ENCODE measurements at places on chromosomes 11 and 22.

DNA sequence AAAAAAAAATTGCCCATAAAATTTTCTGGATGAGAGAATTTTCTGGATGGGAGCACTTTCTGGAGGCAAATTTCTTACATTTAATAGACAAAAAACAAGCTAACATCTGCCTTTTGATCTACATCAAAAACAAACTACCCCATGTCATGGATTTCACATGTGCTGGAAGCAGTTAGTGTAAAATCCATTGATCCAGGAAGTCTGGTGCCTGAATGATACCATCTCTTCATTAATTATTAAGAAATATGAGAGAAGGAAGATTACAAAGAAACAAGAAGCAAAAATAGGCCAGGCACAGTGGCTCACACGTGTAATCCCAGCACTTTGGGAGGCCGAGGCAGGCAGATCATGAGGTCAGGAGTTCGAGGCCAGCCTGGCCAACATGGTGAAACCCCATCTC lies 53.2 kb upstream of the FAM181B start:
- no peak for DNase-seq

DNA sequence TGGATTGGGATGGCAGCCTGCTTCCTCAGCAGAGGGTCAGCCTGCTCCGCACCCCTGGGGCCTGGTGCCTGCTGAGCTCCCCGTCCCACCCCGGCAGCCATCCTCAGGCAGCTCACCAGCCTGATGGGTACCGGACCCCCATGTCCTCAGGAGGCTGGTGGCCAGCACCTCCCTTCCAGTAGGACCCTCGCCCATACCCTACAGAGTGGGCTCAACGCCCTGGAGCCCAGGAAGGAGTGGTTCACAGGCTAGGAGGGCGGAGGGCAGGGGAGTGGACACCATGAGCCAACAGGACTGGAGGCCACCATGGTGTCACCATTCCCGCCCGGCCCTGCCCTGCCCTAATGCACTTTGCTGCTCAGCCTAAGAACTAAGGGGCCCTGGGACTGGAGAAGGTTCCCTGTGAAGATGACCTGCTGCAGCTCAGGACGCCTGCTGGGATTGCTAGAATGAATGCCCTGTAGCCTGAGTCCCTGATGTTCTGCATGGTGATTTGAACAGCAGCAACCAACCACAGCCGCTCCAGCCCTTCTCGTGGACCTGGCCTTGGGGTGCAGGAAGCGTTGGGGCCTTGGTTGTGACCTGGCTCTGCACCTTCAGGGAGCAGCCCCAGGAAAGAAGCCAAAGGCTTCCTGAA lies 1080.8 kb downstream of the BRD1 start:
- DNase-seq = no peak

DNA sequence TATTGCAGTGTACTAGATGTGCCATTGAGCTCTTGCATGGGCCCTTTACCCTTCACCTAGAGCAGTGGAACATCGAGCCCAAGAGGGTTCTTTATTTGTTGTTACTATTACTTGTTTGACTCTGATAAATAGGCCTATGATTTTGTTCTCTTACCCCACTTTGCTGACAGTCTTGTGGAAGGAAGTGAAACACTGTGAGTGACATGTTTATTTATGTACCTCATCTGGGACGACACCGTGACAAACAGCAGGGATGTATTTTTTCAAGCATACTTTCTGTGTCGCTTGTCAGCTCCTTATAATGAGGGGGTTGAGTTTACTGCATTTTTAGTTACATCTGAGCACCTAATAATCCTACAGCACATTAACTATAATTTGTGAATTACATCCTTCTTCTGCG lies 1010.3 kb upstream of the TENM4 start:
- DNase-seq = no peak

DNA sequence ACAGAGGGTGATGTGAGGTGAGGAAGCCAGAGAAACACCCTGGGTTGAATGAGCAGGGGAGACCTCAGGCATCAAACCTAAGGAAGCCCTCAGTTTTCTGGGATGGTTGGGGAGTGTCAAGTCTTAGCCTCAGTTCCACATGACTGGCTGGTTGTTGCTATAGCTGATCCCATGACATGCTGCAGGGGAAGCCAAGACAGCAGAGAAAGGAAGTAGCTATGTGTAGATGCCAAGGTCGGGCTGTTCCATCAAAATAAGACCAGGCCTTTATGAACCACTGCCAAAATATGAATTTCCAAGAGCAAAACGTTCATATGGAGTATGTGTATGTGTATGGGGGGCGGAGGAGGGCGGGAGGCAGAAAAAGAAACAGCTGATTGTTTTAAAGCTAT lies 11.6 kb downstream of the CD59 start:
- no peak for DNase-seq

DNA sequence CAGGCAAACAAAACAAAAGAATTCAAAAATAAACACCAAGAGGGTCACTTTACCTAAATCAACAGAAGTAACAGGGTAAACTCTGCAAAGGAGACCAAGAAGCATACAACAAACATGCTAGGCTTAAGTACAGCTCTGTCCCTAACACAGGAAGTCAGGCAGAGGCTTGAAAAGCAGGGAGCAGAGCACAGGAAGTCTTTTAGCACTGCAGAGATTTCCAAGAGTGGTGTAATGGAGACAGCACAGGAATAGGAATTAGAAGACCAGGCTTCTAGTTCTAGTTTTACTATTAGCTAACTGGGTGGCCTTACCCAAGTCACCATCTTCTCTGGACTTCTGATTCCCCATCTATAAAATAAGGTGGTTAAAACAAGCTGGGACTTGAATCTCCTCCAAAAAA lies 1.9 kb downstream of the RBFOX2 start:
- DNase-seq = no peak

GRCh38 chr11:83194281-83195142 lies 1.0 kb downstream of the ANKRD42 start:
- no peak for DNase-seq

GRCh38 chr22:39457198-39457555 lies 365 bp downstream of the MGAT3 start:
- no peak for DNase-seq

DNA sequence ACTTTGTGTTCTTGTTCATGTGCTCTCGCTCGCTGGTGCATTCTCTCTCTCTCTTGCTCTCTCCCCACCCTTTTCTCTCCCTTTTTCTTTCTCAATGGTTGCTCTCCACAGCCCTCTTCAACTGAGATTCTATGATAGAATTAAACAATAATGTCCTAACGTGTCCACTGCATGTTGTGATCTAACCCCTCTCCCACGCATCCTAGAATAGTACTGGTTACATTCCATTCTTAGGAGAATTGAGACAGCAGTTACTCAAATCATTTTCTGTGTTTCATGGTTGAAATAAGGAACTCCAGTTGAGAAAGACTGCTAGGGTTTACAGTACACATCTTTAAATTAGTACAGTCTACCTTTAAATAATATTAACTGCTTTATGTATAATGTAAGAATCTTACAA lies 318.1 kb upstream of the PITPNB start:
- DNase-seq = no peak

- DNase-seq = no peak
Observed at GRCh38 chr11:81036168-81036870, 1595.5 kb upstream of the TENM4 start.

DNA sequence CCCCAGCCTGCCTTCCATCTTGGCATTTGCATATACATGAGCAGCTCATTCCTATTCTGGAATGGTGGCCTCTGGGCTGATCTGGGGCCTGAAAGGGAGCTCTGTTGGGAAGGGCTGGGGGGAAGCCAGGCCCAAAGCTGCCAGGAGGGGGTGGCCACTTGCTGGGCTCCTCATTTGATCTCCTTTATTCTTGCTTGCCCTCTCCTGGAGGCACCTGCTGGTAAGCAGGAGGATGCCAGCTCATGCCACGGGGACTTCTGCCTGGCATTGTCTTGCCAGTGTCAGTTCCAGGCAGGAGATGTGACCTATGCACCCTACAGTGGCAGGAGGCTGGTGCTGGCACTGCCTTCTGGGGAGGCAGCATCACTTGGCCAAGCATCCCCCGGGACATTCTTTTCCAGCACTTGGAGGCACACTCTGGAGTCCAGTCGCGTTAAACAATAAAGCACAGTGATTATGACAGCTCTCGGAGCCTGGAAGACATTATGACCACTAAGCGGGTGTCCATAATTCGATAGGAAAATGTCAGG lies 128.3 kb downstream of the NTM start:
- DNase-seq = no peak

GRCh38 chr11:63839508-63840355 lies 822 bp downstream of the MARK2 start:
- no peak for DNase-seq

DNA sequence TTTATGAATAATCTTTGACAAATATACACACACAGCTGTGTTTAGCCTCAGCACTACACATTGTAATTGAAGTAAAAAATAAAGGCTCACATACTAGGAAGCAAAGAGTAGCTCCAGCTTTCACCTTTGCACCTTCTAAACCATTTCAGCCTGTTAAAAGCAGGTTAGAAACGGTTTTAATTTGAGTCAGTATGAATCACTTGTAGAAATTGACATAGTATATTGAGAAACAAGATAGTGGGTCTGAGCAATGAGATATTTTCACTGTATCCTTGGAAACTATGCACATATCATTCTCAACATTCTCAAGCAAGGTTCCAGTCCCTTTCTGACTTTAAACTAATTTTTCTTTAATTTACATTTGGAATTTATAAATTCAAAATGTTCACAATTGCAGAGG lies 380.3 kb downstream of the AASDHPPT start:
- DNase-seq = no peak

- peak; percentile 44 for DNase-seq
Observed at GRCh38 chr11:101862391-101863233, 52.2 kb upstream of the CEP126 start.

DNA sequence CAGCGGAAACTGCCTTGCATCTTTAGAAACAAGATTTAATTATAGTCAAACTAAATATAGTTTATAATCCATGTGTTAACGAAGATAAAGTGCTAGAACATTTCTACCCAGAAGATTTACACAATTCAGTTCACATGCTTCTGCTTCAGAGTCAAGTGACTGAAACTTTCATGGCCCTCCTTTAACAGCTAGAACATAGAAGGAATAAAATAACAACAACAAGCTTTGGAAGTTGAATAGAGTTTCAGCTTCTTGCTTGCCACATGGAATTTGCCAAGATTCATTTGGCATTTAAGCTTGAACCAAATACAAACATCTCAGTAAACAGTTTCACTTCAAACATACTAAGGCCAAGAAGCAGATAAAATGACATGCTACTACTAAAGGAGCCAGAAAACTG lies 676.3 kb upstream of the ANO3 start:
- no peak for DNase-seq

GRCh38 chr11:108838102-108838791 lies 173.4 kb downstream of the DDX10 start:
- no peak for DNase-seq

- DNase-seq = no peak
Observed at GRCh38 chr11:30481796-30482195, 104.4 kb downstream of the MPPED2 start.

DNA sequence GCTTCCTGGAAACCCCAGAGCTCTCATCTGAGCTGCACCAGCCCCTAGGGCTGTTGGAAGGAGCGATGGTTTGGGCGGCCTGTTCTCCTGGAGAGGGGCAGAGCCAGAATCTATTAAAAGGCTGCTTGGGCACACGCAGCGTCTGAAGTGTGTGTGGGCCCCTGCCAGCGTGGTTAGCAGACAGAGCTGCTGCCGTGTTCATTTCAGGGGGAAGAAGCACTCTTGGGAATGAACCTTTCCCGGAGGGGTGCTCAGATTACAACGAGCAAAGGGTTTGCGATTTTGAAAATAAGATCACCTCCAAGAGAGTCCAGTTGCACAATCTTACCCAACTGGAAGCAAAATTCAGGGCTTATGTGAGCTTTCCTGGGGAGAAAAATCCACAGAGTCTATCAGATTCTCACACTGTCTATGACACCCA lies 12.9 kb downstream of the ANO1 start:
- no peak for DNase-seq

DNA sequence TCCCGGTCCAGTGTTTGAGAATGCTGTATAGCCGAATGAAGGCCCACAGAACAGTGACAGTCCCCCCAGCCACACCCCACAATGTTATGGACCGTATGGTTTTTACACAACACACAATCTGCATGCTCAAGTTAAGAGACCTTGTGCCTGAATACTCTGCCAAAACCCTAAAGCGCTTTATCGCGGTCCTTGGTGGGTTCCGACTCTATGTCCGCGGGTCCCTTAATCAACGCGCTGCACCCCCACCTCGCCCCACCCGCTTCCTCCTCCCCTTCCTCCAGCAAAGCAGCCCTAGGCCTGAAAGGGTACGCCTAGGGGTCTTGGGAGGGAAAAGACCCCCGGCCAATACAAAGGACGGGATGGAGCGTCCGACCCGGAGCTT lies 442 bp downstream of the COPB1 start:
- DNase-seq = no peak

DNA sequence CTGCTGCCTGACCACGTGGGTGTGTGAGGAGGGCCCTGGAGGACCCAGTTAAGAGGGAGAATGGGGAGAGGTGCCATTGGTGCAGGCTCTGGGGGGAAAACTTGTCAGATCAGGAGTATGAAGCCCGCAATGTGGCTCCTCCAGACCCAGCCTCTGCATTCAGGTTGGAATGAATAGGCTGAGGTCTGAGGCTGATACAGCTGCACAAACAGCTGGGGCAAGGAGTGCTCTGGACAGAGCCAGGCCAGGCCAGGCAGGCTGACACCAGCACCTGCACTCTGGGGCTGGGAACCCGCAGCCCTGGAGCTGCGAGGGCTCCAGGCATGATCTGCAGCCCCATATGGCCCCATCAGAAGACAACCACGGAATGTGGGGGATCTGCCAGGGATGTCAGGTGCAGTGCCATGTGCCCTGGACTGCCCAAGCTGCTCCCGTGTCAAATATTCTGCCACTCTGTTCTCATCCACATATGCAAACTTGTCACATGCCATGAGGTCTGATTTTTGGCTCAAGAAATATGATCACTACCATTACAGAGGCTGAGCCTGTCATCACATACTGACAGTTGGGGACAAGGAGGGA lies 27.2 kb upstream of the KCNJ11 start:
- DNase-seq = no peak

- DNase-seq = no peak
Observed at GRCh38 chr11:10038521-10039302, 255.3 kb downstream of the SBF2 start.

GRCh38 chr22:29216873-29217666 lies 11.4 kb downstream of the EMID1 start:
- no peak for DNase-seq

Data from HFF-Myc (cell line).